ENCODE measurements at places on chromosomes 7 and 10.

DNA sequence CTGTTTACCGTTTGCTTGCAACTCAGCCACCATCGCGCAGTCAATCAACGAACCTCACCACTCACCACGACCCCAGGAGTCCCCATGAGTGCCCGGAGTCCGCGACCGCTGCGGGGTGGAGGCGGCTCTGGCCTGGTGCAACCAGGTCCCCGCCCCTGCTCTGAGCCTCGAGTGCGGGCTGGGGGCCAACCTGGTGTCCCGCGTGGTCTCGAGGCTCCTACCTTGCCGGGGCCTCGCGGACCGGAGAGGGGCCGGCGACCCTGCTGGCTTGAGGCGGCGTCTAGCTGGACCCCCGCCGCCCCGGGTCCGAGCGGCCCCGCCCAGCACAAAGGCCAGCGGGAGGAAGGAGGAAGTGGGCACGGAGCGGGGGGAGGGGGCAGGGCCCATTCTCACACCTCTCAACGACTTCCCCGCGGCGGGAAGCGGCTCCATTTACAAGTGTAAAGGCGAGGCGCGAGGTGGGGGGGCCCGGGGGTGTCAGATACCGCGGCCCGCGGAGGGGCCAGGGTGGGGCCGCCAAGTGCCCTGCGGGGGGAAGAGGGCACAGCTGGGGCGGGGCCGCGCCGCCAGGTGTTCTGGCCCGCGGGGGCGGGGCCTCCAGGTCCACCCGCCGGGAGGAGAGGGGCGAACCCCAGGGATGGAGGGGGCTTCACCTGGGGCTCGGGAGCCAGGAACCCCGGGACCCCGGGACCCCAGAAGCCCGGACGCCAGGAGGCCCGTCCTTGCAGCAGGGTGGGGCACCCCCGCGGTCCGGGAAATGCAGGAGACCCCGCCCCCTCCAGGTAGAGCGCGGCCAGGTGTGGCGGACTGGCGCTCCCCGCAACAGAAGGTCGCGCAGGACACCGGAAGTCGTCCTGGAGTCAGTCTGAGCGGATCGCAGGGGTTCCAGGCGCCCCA lies 8.6 kb downstream of the CTBP2 start:
- no peak for DNase-seq

- no peak for DNase-seq
Observed at GRCh38 chr10:78913219-78914059, 155.3 kb upstream of the ZMIZ1 start.

GRCh38 chr7:99420213-99420612 lies 11.4 kb downstream of the BUD31 start:
- DNase-seq = no peak

GRCh38 chr10:35347121-35347562 lies 10.8 kb downstream of the CCNY start:
- DNase-seq = no peak

- DNase-seq = no peak
Observed at GRCh38 chr7:14902589-14903067, at the start of gene DGKB. DGKB (minus strand) TSS chr7:14902751.

DNA sequence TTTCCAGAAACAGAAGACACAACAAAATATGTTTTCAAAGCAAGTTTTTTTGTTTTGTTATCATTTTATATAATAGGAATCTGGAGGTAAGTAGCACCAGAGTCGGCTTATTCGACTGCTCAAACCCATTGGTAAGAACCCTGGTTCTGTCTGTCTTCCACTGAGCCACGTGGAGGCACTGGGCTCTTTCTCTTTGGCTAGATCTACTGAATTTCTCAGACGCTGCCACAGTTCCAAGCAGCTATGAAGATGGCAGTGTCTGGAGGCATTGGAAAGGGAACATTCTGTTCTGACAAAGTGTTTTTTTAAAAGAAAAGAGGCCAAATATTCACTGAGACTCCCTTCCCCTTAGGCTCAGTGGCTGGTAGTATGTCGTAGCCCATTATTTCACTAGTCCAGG lies 338.8 kb downstream of the NRG3 start:
- no peak for DNase-seq

- no peak for DNase-seq
Observed at GRCh38 chr7:146115851-146116520, 615 bp upstream of the CNTNAP2 start.

GRCh38 chr7:78399033-78399769 lies 600.6 kb downstream of the PHTF2 start:
- DNase-seq = no peak

- DNase-seq = no peak
Observed at GRCh38 chr7:17940951-17941431, 697 bp upstream of the SNX13 start.

DNA sequence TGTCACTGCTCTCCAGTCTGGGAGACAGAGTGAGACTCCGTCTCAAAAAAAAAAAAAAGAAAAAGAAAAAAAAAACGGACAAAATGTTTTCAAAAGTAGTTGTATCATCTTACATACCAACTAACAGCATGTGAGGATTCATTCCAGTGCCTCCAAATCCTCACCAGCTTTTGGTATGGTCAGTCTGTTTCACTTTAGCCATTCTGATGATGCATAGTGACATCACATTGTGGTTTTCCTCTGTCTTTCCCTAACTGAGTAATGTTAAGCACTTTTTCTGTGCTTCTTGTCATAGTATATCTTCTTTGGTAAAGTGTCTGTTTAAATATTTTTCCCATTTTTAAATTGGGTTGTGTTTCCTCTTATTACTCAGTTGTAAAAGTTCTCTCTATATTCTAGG lies 251.4 kb upstream of the CTBP2 start:
- no peak for DNase-seq

DNA sequence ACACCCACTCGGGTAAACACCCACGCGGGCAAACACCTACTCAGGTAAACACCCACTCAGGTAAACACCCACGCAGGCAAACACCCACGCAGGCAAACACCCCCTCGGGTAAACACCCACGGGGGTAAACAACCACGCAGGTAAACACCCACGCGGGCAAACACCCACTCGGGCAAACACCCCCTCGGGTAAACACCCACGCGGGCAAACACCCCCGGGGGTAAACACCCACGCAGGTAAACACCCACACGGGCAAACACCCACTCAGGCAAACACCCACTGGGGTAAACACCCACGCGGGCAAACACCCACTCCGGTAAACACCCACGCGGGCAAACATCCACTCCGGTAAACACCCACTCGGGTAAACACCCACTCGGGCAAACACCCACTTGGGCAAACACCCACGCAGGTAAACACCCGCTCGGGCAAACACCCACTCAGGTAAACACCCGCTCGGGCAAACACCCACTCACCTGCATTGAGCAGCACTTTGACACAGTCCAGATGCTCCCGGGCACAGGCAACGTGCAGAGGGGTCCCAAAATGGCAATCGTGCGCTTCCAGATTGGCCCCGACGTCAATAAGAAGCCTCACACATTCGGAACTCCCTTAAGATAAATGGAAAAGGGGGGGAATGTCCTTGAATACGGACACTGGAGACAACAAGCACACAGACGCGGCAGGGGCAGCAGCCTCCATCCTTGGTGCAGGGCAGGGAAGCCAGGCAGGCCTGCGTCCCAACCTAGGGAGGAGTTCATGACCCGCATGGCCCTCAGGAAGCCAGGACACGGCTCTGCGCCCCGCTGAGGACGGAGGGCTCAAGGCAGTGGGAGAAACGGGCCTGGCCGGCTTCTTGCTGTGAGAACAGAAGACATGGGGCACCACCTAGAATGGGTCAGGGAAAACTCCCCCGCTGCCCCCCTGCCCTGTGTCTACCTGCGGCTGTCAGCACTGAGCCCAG lies 17.6 kb downstream of the ASB13 start:
- no peak for DNase-seq

- no peak for DNase-seq
Observed at GRCh38 chr10:94500063-94500462, 45.5 kb upstream of the HELLS start.

DNA sequence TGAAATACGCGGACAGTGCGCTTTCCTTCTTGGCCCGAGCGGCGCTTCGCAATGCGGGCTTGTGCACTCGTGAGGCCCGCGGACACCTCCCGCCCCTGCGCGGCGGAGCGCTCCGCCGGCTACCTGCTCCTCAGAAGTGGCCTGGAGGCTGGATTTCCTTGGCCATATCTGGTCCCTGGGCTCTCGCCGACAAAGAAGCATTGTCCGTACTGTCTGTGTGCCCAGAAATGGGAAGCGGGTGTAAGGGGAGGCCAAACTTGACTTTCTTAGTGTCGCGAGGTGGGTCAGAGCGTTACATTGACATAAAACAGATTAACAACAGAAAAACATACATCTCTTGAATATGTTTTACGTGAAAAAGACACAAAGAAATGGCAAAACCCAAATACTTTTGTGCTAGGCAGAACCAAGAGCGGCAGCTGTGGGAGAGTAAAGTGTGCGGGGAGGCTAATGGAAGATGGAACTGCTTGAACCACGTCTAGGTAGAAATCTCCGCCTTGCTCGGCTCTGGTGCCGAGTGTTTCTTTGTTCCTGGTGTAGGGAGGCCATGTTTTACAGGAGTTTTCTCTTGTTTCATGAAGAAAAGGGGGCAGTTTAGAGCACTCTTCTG lies 1.4 kb downstream of the LANCL2 start:
- DNase-seq = no peak

- DNase-seq = no peak
Observed at GRCh38 chr10:30534465-30535144, 94.9 kb downstream of the LYZL2 start.

DNA sequence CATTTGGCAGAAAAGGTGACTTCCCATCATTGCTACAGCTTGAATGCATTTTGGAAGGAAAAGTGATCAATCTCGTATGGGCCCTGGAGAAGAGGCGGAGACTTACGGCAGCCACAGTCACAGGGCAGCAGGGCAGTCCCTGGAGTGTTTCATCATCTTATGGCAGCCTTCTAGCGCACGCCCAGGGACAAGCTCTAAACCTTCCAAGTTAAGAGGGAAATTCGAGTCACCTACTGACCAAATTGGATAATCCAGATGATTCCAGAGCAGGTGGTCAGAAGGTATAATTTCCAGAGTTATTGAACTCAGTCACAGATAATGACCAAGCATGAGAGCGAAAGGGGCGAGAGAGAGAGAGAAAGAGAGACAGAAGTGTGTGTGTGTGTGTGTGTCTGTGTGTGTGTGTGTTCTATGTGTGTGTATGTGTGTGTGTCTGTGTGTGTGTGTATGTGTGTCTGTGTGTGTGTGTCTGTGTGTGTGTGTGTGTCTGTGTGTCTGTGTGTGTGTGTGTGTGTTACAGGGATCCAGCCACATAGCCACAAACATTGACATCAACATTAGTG lies 123.7 kb upstream of the ADAM12 start:
- DNase-seq = no peak

DNA sequence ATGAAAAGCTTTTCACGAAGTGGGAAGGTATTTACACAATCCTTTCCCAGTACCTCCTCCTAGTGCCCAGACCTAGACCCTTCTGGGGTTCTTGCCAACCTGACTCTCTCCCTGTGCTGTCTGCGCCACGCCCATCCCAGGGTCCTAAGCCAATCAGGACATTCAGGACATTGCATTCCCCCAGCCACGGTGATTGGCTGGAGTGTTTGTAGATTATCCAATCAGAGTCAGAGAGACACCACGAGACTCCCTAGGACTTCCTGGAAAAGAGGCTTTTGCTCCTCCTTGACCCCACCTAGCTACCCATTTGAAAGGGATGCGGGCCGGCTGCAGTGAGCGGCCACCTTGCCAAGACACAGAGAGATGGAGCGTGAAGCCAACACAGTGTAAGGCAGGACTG lies 3.5 kb upstream of the GDF2 start:
- no peak for DNase-seq

- no peak for DNase-seq
Observed at GRCh38 chr7:107167483-107168232, 1.1 kb upstream of the HBP1 start.

- DNase-seq = no peak
Observed at GRCh38 chr7:16421333-16422102, at the start of gene CRPPA. CRPPA (minus strand) TSS chr7:16421538; CDS start chr7:16421322, 216 bp downstream.

DNA sequence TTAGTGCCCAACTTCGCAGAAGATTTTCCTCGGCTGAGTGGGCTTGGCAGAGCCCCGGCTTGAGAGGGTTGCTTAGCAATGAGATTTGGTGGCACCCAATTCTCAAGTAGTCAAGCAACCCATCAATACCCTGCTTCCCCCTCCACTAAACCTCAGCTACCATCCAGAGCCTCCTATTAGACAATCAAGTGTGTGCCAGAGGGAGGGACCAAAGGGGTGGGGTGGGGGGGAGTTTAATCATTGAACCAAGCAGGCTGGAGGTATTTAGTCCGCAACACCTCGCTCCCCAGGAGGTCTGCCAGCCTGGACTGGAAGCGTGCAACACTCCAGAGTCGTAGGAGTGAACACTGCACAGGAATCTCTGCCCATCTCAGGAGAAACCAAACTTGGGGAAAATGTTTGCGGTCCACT lies at the start of gene HKDC1:
Gene HKDC1, plus strand, starts transcription at position 292 of the 411 bp plus-strand sequence. Its CDS starts 104 bp downstream, at position 396.
- DNase-seq = no peak

- DNase-seq = no peak
Observed at GRCh38 chr7:155215576-155216325, 81.9 kb upstream of the INSIG1 start.

DNA sequence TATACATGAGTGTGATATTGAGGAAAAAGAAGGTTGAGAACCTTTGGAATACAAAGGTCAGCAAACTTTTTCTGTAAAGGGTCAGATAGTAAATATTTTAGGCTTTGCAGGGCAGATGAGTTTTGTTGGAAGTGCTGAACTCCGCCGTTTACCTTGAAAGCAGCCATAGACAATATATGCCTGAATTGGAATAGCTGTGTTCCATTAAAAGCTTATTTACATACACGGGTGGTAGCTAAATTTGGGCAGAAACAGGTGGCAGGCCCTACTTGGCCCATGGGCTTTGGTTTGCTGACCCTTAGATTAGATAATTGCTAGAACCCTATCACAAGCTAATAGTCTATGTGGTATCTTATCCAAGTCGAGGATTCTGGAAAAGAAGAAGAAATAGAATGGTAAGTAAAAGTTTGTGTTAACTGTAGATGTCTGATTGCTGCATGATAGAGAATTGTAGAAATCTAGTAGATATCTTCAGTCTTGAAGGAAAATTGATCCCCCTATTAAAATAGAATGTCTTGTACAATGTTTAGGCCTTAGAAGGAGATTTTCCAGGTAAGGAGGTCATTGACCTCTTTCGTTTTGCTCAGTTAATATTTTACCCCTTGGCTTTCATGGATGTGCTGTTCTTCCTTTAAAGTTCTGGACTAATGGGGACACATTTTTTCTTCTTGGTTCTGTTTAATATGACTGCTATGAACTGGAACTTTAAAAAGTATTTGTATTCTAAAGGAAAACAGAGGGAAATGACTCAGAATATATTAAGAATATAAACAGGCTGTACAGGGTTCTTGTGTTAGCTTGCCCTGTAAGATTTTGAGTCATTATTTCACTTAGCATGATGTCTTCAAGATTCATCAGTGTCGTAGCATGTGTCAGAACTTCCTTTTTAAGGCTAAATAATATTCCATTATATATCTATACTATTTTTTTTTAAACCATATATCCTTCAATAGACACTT lies 8.0 kb downstream of the RBM33 start:
- DNase-seq = no peak

- DNase-seq = no peak
Observed at GRCh38 chr10:70250961-70251680, 17.9 kb upstream of the PPA1 start.

GRCh38 chr7:25625306-25625992 lies 397.2 kb upstream of the NPVF start:
- no peak for DNase-seq

All from NCI-H187 treated with DMSO at 0.1 percent for 48 hours (cell line).